ENCODE measurements at places on chromosomes 2 and 18.

- no peak for DNase-seq
Observed at GRCh38 chr2:237059155-237059875, 26.4 kb upstream of the COPS8 start.

GRCh38 chr18:58392324-58393000 lies 236.4 kb downstream of the ALPK2 start:
- DNase-seq: peak; percentile 64

DNA sequence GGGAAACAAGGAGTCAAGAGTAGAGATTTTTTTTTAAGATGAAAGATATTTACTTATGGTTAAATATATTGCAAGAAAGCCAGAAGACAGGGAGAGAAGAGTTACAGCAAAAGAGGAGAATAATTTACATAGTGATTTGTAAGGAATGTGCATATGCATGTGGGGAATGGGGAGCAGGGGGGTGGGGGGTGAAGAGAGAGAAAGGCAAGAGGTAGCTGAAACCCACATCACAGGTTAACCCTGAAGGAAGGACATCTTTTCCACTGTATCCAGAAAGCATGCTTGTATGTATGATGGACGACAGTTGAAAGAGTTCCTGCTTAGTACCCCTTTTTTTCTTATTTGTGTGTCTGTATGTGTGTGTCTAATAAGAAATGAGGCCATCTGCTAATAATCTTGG lies 371.9 kb downstream of the RAD51AP2 start:
- no peak for DNase-seq

GRCh38 chr2:129717560-129718130 lies 261.8 kb upstream of the RAB6C start:
- no peak for DNase-seq

- no peak for DNase-seq
Observed at GRCh38 chr2:168993538-168993937, 37.6 kb downstream of the ABCB11 start.

- DNase-seq: no peak
Observed at GRCh38 chr2:224069172-224069571, 30.1 kb upstream of the SERPINE2 start.

DNA sequence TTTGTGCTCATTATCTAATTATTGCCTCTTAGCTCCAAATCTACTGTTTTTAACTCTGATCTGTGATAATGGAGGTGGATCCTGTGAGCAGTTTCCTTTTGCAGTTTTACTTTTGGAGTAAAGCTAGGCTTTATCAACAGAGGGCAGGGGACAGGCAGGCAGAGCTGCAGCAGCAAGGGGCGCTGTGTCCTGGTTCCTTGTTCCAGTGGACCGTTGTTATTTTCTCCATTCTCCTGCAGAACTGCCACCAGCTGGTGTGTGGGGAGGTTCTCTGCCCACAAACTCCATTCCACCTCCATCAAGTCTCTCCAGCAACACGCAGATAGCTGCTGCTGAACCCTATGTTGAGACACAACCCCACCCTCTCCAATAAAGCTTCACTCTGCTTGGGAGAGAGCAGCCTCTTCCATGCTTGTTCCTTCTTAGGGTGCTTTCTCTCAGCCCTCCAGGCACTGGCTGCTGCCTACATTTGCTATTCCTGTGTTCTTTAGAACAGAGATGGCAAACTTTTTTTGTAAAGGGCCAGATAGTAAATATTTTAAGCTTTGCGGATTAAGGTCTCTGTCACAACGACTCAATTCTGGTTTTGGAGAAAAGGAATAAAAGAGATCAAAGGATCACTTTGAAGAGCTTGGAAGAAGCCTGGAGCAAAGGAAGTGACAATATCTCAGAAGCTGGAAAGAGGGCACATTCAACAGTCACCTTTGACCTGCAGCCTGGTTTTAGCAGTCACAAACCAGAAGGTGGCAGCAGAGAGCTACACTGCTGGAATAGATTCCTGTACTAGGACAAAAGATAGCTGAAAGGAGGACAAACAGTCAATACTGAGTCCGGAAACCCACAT lies 208.8 kb downstream of the CCDC178 start:
- peak; percentile 88 for DNase-seq

GRCh38 chr2:810397-810796 lies 133.2 kb upstream of the TMEM18 start:
- DNase-seq: no peak

DNA sequence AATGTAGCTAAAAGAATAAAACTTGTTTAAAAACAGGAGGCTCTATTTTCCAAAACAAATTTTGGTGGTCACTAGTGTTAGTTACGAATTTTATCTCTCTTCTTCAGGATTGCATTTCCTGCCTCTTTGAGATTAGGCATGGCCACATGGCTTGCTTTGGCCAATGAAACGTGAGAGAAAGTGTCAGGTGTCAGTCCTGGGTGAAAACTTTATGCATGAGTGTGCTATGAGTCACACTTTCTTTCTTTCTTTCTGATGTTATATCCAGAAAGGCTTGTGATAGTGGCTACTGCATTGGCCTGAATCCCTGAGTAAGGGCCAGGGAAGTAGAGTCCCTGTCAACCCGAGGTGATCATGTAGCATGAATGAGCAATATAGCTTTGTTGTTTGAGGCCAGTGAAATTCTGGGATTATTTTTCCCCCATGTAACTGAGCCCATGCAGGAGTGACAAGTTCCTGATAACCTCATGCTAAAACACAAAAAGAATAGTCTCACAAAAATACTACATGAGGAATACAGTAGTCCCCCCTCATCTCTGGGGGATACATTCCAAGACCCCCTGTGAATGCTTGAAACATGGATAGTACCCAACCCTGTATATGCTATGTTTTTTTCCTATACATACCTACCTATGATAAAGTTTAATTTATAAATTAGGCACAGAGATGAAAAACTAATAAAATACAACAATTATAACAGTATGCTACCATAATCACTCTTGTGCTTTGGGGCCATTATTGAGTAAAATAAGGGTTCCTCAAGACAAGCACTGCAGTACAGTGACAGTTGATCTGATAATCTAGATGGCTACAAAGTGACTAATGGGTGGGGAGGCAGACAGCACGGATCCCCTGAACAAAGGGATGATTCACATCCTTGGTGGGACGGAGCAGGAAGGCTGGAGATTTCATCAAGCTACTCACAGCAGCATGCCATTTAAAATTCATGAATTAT lies 109.5 kb downstream of the CDC42EP3 start:
- DNase-seq: no peak
